ENCODE measurements at places on chromosomes 3 and 15. TPM values are rescaled to one million over a fixed set of nuclear protein-coding genes. Genes with fewer than 3 reads are reported as not detected.

DNA sequence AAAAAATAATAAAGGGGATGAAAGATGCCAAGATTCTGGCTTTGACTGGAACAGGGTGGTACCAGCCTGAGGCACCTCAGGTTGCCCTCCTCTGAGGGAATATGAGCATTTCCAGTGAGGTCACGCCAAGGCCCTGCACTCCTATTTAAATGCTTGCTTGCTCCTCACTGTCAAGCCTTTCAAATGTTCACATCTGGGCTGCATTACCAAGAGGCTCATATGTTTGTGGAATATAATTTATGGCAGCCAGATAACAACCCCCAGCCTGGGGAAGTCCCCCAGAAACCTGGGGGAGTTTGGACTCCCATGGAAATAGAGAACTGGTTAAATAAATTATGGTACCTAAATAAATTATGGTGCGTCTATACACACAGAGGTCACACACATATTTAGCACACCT lies 88.4 kb downstream of the FRMD4B start:
- DNase-seq, result no peak

DNA sequence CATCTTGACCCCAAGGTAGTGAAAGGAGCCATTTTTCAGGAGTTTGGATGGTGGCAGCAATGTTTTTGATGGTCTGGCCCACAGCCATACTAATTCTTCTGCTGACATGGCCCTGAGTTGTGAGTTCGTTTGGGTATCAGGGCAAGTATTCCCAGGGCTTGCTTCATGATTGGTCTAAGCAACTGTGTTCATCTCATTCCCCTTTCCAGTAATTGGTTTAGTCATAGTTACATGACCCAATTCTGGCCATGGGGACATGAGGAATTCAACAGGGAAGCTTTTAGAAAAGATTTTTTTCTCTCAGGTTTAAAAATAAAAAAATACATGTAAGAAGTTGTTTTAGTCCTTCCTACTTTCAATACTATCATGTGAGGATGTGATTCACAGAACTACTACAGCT lies 150.5 kb upstream of the NPHP3 start:
- DNase-seq, result no peak

DNA sequence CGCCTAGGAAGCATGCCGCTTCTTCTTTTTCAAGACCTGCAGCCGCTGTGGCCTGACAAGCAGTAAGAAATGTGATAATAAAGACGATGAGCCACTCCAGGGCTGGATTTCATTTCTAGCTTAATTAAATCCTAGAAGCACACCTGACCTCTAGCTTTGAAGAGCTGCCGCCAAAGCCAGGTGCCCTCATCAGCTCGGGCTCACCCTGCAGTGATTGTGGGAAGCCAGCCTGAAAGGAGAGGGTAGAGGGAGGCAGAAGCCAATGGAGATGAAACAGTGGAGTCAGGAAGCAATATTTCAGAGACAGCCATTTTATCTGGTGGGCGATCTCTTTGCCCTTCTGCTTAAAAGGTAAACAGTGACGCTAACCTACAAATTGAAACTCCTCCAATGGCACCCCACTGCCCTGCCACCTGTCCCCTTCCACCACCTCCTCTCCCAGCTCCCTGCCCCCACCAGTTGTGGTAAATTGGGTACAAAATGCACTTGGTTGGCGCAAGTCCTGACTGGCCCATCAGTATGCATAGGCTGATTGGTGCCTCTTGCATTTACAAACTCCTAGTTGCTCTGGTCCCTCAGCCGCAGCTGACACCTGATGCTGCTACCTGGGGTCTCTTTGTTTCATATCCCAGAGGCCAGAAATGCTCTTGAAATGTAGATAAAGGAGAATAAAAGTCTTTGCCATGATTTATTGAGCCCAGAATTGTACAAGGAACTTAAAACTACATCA lies 385.3 kb downstream of the PDCD6IP start:
- DNase-seq, result no peak

EAF2 gene
- 13.4 TPM for total RNA-seq

- no peak for DNase-seq
These were observed 93.3 kb upstream of the HACD2 start for GRCh38 chr3:123678108-123678511.

DNA sequence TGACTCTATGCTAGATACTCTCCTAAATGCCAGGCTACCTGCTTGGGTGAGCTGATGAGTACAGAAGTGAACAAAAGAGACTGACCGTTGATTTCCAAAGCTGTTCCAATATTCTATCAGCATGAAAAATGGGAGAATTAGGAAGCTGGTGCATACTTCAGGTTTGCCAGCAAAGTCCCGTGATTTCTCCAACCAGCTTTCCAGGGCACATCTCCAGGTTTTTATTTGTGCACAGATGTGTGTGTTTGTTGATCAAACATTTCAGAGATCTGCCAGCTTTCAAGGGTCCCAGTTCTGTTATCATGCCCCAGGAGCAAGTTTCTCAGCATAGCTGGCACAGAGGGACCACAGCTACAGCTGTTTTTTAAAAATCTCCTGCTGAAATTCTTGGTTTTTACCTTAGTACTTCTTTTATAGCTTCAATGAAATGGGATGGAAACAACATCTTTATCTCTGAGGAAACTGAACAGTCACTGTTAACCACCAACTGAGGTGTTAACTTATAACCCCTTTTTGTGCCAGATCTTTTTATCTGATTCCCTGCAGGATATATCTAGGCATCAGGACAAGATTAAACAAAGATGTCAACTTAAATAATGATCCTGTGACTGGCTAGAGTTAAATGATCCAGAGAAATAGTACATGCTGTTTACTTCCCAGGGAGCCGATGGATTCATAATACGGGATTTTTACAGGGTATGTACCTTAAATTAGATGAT lies 380.8 kb downstream of the GRM7 start:
- no peak for DNase-seq

- DNase-seq, result no peak
These were observed 17.5 kb downstream of the SENP8 start for GRCh38 chr15:72135719-72136118.

DNA sequence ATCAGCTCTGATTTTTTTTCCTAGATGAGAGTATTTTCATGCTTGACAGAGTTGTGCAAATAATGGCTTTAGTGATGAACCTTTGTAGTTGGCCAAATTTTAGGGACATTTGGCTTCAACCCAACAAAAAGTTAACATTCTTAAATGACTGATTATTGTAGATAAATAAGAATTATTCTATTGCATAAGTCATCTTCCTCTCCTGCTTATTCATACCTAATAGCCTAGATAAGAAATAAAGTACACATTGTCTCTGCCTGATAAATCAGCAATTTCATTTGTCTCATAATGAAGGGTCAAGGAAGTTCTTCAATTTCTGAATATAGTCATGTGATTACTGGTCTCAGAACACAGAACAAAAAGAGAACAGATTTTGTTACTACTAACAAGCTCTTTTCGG lies 428.9 kb upstream of the IL12A start:
- DNase-seq, result no peak

- no peak for DNase-seq
These were observed 54.1 kb upstream of the CCR2 start for GRCh38 chr3:46299608-46300460.

DNA sequence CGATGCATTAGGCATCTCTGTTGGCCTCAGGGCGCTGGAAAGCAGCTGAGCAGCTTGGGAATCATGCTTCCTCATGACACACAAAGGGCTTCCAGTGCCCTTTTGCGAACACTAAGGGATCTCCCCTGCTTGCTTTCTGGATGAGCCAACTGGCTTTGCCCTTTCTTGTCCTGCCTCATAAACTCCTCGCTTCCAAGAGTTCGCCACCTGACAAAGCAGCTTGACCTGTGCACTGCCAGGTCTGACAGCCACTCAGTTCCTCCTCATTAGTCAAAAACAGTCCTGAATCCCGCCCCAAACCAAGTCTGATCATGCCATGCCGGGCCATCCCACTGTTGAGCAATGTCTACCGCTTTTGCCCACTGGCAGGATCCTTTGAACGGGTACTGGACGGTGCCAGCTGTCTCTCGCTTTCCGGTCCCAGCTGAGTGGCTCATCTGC lies 265.4 kb upstream of the LYSMD4 start:
- DNase-seq, result no peak

ISL2 gene
- 0.22 TPM for total RNA-seq

GRCh38 chr15:75044258-75044878 lies 21.0 kb downstream of the PPCDC start:
- DNase-seq, result no peak

- peak; percentile 20 for DNase-seq
These were observed 835 bp downstream of the SEMA5B start for GRCh38 chr3:123026565-123027291.

CD80 gene
- total RNA-seq, result 10.2 TPM

GRCh38 chr3:128969993-128970739 lies 23.7 kb downstream of the CFAP92 start:
- peak; percentile 73 for DNase-seq

DNA sequence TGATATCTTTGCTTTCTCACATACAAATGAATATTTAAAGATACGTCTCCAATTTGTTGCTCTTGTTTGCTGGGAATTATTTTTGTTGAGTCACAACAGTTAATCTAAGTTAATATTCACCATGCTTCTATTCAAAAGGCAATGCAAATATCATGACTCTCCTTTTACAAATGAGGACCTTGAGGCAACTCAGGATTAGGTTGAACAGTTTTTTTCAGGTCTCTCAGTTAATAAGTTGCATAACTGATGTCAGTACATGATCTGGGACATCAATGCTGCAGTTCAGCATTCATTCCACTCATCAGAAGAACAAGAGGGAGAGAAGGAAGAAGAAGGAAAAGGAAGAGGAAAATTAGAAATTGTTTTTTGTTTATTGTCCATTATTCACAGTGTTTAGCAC lies 781 bp upstream of the NAALADL2 start:
- no peak for DNase-seq

DNA sequence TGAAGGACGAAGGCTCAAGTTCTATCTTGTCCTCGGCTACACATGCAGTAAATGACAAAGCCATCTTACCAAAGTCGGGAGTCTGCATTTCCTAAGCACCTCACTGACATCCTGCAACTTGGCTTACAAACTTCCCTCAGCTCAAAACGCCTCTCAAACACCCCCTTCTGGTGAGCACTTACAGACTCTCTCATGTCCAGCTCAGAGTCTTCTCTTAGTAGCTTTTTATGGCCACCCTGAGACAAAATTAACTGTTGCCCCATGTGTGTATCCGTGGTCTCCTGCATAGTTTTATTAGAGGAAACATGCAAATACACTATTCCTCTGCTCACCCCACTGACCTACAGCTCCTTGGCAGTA lies 819.7 kb downstream of the FHIT start:
- no peak for DNase-seq

GRCh38 chr3:195207056-195207455 lies 63.9 kb downstream of the XXYLT1 start:
- DNase-seq, result no peak

- DNase-seq, result no peak
These were observed 104.8 kb downstream of the TGFBR2 start for GRCh38 chr3:30711151-30711550.

DNA sequence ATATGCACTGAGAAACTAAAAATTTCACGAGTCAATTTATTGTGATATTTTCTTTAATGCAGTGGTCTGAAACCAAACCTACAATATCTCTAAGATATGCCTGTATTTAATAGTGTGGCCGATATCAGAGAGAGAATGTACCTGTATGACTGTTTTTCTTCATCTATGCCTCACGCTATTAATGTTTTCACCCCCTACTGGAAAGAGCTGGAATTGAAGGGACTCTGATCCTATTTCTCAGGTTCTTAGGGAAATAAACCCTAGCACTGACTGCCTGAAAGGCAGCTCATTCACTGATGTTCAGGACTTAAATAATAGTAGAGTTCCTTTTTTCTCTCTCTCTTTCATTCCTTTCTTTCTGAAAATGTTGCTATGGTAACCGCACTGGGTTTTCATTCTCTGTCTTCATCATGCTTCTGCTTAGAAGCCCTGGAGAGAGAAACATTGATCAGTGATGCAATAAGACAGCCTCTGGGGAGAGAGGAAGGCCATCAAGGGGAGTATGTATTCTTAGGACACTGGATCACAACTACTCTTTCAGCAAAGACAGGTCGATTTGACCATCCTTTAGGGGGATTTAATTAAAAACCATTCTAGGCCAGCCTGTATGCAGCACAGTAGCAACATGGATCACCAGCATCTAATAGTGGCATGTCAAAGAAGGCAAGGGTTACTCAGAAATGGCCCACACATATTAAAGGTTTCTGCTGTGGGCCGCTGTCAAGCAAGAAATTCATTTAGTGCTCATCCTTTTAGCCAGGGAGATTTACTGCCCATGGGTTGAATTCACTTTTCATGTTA lies 1135.7 kb downstream of the IGSF11 start:
- DNase-seq, result no peak

ST3GAL6 gene
- not detected for total RNA-seq

GRCh38 chr3:42497009-42497731 lies 5.3 kb upstream of the VIPR1 start:
- DNase-seq, result no peak

GRCh38 chr3:134675726-134676256 lies 25.0 kb upstream of the KY start:
- no peak for DNase-seq

- no peak for DNase-seq
These were observed 190.0 kb upstream of the LINGO1 start for GRCh38 chr15:77822631-77823230.

UBE3A gene
- 102 TPM for total RNA-seq

- DNase-seq, result no peak
These were observed 222.0 kb upstream of the DPPA4 start for GRCh38 chr3:109559389-109559788.

RNU5B-1 gene
- total RNA-seq, result not detected

THBS1 gene
- total RNA-seq, result 0.54 TPM

- DNase-seq, result no peak
These were observed 260.2 kb upstream of the NAALADL2 start for GRCh38 chr3:174598885-174599439.

DNA sequence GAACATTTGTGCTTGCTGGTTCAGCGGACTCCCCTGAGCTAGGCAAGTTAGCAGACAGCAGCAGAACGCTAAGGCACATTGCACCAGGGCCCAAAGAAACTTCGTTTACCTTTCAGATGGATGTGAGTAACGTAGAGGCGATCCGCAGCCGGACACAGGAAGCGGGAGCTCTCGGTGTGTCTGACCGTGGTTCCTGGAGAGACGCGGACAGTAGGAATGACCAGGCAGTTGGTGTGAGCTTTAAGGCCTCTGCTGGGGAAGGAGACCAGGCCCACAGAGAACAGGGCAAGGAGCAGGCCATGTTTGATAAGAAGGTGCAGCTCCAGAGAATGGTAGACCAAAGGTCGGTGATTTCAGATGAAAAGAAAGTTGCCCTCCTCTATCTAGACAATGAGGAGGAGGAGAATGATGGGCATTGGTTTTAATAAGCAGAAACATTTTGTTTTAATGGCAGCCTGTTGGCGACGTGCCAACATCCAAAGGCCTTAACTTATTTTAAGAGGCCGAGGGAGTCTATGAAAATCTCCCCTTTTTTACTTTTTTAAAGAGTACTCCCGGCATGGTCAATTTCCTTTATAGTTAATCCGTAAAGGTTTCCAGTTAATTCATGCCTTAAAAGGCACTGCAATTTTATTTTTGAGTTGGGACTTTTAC lies 27.9 kb downstream of the SYNM start:
- DNase-seq, result no peak

TERC gene
- 21.7 TPM for total RNA-seq

- no peak for DNase-seq
These were observed 1.7 kb downstream of the SPATA12 start for GRCh38 chr3:57062101-57062631.
